ENCODE measurements at places on chromosomes 2 and 18.

GRCh38 chr18:3455907-3456685 lies 6.1 kb downstream of the TGIF1 start:
- no peak for DNase-seq

DNA sequence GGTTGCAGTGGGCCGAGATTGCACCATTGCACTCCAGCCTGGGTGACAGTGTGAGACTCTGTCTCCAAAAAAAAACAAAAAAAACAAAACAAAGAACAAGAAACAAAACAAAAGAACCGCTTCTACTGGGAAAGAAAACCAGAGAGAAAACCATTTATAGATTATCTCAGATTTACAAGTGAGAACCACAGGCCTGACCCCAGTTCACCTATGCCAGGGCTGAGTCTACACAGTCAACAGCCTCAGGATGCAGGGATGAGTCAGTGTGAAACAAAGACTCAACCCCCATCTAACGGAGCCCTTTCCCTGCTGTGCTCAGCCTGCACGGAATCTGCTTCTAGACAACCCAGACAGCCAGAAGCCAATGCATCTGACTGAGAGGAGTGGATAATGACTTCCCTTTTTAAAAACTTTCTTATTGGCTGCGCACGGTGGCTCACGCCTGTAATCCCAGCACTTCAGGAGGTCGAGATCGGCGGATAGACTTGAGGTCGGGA lies 25.5 kb upstream of the YWHAQ start:
- no peak for DNase-seq

- no peak for DNase-seq
Measured at GRCh38 chr2:26575836-26576564, 65.2 kb downstream of the CIB4 start.

- DNase-seq = no peak
Measured at GRCh38 chr18:57249883-57250282, 102.5 kb upstream of the ST8SIA3 start.

GRCh38 chr2:3461801-3462492 lies 57.4 kb downstream of the ADI1 start:
- DNase-seq = peak; percentile 80

GRCh38 chr2:98453083-98453482 lies 8.4 kb downstream of the INPP4A start:
- no peak for DNase-seq

- DNase-seq = peak; percentile 52
Measured at GRCh38 chr2:47935071-47935470, 28.8 kb upstream of the FBXO11 start.

GRCh38 chr2:10123281-10123680 lies 742 bp downstream of the RRM2 start:
- DNase-seq = no peak

- no peak for DNase-seq
Measured at GRCh38 chr2:173631127-173631460, 276.4 kb downstream of the CDCA7 start.

DNA sequence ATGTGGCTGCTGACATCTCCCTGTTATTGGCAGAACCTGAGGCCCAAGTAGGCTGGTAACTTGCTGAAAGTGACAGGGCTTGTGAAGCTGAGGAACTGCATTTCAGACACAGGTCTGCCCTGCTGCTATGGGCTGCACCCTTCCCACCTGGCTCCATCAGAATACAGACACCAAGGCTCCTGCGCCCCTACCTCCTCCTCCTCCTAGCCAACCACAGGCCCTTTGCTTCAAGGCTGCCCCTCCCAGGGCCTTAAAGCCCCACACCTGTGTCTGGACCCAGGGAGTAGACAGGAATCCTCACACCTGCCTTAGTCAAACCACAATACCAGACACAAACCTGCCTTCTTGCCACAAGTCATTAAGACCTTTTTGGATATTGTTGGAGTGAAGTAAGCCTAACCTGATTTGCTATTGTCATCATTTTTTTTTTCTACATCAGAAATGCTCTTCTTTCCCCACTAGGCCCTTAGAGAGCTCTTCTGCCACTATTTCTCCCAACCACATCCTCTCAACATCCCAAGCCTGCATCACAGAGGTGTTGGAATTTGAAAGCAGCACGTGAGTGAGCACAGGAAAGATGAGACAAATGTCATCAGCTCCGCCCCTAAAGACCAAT lies 489.7 kb downstream of the EIPR1 start:
- DNase-seq = no peak

- no peak for DNase-seq
Measured at GRCh38 chr2:62868947-62869346, 163.4 kb downstream of the EHBP1 start.

GRCh38 chr2:19351499-19351898 lies 6.9 kb downstream of the OSR1 start:
- DNase-seq = no peak

- peak; percentile 87 for DNase-seq
Measured at GRCh38 chr2:223969856-223970255, 12.6 kb downstream of the MRPL44 start.

DNA sequence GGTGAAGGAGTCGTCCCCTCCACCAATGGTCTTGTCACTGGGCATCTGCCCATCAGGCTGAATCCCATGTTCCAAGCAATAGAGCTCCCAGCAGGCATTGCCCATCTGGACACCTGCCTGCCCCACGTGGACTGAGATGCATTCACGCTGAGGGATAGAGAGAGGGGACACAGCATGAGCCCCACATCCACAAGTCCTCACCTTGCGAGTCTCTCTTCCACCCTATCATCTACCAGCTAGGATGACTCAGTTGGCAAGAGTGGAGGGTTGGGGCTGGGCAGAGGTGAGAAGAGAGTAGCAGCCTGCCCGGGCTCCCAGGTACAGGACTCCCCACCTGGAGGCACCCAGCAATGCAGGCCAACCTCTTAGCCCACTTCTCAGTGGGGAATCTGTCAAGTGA lies 959 bp upstream of the TUBA4B start:
- no peak for DNase-seq

- no peak for DNase-seq
Measured at GRCh38 chr2:233129351-233129978, 69.3 kb downstream of the INPP5D start.

GRCh38 chr2:198762441-198762840 lies 695.3 kb downstream of the SATB2 start:
- no peak for DNase-seq

GRCh38 chr2:147424766-147425165 lies 420.1 kb upstream of the ACVR2A start:
- peak; percentile 3 for DNase-seq

GRCh38 chr2:69335311-69335710 lies 51.7 kb downstream of the GFPT1 start:
- DNase-seq = no peak

- DNase-seq = no peak
Measured at GRCh38 chr2:223712642-223713041, 110.5 kb upstream of the SCG2 start.

- DNase-seq = no peak
Measured at GRCh38 chr18:55647331-55647730, 59.3 kb upstream of the TCF4 start.

DNA sequence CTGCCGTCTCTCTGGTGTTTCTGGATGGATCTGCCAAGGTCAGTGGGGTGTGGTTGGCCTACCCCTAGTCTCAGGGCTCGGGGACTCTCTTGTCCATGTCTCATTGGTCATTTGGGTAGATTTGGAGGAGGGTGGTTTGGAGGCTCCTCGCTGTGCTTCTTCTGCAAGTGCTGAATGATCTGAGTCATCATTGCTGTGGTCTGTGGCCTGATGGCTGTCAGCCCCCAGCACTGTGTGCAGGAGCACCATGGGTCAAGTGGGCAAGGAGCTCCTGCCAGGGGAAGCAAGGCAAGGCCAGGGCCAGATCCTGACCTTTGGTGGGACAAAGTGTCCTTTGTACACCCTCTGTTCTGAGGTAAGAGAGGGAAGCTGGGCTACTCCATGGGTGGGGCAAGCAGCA lies 221.8 kb downstream of the FHOD3 start:
- DNase-seq = no peak

DNA sequence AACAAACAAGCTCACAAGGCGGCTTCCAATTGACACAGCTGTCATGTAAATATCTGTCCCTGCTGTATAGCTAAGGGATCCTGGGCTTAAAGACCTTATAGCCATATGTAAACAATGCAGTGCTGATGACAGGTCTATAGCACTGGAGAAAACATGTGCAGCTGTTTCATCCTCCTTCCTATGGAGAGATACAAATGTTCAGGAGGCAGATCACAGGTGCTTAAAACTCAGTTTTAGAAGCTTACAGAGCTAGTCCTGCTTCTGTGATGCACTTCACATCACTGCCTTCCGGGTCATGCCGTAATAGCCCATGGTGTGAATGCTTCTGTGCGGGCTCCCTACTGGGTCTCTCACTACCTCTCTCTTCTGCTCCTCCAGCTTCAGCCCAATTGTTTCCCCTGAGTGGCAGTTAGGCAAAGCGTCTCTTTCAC lies 262.4 kb upstream of the CHST9 start:
- no peak for DNase-seq

DNA sequence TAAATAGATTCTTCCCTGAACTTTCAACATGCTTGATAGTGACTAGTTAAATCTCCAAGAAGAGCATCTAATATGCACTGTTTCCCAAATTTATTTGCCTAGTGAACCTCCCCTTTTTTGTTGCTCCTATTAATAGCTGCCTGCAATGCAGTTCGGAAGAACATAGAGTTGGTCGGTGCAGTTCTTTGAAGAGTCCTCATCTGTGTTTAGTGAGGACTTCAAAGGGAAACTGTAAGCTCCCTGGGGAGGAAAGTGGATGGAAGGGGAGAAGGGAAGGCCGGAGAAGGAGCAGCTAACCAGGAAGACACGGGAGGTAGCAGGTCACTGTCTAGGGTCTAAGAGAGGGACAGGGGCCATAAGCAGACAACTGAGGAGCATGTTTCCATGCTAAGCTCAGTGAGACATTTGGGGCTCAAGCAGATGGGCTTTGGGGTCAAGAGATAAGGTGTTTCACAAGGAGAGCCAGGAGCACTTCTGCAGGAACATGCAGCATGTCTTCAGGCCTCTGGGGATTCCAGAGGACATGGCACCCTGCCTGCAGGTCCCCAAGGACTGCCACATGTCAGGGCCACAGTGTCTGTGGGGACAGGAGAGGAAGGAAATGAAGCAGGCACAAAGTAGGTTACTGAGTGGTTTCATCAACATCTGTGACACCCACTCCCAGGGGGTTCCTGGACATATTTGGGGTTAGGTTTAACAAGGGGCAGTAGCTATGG lies 48.7 kb upstream of the ANXA4 start:
- peak; percentile 15 for DNase-seq

- DNase-seq = no peak
Measured at GRCh38 chr2:176468457-176469113, 199.3 kb downstream of the MTX2 start.

DNA sequence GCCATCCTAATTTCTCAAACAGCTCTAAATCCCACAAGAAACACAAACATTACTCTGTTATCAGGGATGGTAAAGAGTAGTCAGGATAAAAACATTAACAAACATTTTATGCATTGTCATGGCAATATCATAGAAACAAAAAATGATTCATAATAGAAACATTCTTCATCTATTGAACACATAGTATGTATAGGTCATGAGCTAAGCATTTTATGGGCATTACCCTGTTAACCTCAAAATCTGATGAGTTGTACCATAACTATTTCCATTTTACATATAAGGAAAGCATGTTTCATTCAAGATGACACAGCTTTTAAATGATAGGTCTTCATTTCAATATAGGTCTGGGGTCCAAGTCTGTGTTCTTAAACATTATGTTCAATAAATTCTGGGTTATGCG lies 344.9 kb downstream of the RND3 start:
- DNase-seq = no peak

DNA sequence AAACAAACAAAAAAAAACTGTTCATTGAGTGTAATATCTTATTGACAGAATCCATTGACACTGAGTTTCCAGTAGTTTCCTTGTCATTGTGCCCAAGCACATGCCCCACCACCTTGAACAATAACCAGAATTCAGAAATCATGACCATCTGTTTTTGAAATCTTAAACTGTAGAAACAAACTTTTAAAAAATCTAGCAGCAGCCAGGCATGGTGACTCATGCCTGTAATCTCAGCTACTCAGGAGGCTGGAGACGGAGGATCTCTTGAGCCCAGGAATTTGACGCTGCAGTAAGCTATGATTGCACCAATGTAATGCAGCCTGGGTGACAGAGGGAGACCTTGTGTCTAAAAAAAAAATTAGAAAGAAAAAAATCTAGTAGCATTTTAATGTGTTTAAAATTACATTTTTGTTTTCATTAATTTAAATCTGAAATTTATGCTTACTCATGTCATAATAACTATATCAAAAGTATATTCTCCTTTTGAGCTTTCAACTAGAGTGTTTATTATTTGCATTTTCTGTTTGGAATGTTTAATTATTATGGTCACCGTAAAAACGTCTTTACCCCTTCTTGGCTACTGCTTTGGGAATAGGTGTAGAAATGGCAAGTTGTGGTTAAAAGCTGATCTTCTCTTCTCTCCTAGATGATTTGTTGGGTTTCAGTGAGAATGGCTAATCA lies 25.2 kb upstream of the STON1 start:
- no peak for DNase-seq

- DNase-seq = no peak
Measured at GRCh38 chr2:209351636-209352035, 72.2 kb upstream of the MAP2 start.

DNA sequence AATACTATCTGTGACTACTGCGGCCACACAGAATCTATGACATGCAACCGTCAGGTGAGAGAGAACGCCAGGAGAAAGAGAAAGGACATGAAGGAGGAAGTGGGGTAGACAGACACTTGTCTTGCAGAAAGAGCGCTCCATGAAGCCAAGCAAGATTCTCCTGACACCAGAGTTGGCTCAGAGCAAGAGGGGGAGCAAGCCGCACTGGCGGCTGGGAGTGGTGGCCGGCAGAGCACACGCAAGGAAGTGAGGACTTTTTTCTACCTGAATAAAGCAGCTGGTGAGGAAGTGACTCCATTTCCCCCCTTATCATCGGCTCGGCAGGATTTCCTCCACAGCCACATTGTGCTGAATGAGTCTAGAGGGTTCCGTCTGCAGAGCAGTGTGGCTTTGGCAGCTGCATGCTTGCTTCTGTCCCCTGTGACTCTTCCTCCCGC lies 181.6 kb downstream of the BCL2 start:
- peak; percentile 52 for DNase-seq

DNA sequence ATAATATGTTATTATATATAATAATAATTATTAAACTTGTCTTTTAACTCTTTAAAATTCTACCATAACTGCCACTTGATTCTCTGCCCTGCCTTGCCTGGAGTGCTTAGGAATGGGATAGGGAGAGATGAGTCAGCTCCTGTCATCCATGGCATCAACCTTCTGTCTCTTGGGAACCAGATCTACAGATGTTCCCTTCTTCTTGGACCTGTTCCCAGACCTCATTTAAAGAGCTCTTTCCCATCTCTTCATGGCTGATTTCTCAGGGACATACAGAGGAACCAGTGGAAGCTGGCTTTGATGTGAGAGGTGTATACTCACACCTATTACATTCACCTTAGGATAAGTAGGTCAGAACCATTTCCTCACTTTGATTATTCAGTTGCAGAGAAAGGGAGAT lies 155.3 kb upstream of the MYO3B start:
- no peak for DNase-seq

Measured in inflammatory macrophage treated with lipopolysaccharide for 4 hours (primary cell).